ENCODE measurements at places on chromosomes 13 and 19.

GRCh38 chr19:45137179-45137761 lies 23.5 kb downstream of the NKPD1 start:
- DNase-seq = no peak

DNA sequence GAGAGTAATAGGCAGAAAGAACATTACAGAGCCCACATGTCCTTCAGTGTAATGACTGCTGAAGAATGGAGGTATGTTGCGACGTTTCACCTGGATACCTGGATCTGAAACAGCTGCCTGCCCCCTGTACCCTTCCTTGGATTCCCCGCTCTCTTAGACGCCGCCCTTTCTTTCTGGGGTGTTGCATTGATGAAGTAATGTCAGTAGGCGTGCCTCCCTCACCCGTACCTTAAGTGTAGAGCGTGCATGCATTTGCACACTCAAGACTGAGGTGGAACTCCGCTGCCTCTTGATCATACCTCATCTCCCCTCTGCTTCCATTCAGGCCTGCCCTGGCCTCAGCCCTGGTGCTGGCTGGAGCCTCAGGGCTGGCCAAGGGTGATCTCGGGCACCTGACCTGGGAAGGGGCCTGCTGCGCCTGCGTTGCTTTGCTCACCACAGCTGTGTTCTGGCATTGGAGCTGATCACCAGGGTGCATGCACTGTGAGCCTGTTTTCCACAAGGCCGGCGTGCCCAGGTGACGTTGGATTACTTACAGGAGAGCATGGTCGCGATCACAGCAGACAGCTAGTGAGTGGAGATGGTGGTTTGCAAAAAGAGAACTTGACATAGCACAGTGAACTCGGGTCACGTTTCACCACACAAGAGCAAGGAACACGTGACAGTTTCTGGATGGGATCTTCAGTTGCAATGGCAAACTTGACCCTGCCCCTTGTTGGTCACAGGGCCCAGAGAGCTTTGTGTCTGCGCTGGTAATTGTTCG lies 99.0 kb downstream of the ARHGEF7 start:
- no peak for DNase-seq

DNA sequence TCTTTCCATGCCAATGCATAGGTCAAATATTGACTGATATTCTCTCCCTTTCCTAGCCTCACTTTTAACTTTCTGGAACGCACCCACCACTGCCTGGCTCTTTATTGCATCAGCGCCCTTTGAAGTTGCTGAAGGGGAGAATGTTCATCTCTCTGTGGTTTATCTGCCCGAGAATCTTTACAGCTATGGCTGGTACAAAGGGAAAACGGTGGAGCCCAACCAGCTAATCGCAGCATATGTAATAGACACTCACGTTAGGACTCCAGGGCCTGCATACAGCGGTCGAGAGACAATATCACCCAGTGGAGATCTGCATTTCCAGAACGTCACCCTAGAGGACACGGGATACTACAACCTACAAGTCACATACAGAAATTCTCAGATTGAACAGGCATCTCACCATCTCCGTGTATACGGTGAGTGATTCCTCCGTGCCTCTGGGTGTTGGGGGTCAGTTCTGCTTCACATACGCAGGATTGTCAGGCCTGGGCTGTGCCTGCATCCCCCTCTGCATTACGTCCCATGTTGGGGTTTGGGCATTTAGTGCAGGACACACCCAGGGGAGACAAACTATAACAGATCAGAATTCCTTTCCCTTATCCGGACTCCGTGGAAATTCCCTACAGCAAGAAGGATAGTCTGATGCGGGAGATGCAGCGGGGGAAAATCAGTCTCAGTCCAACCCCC lies 1.3 kb downstream of the CEACAM21 start:
- DNase-seq = no peak

DNA sequence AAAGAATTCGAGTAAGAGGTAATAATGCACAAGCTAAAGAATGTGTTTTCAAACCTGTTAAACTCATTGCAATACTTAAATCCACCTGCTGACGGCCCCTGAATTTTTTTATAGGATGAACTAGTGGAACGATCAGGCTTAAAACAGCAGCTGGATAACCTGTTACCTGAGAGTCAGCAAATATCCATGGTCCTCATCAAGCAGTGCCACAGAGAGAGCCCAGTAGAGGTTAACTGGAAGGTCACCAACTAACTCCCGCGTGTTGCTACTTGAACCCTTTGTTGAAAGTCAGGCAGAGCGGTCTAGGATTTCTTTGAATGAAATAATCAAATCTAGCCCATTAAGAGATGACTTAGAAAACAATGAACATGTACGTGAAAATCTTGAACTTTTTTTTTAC lies 47.6 kb upstream of the SPRY2 start:
- no peak for DNase-seq

DNA sequence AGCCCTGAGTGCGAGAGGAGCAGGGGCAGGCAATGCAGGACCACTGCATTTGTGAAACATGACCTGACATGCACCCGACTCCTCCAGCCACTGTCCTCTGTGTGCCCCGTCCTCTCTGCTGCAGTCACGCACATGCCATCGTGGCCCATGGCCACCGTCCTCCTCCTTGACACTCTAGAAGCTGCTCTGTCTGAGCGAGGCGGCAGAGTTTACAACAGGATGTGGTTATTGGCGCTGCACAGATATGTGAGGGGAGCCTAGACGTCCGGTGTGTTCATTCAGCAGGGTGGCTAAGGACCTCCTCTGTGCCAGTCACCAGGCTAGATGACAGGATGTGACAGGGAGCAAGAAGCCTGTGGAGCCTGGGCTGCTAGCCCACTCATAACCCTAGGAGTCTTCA lies 277.8 kb downstream of the FOXO1 start:
- DNase-seq = peak; percentile 15

DNA sequence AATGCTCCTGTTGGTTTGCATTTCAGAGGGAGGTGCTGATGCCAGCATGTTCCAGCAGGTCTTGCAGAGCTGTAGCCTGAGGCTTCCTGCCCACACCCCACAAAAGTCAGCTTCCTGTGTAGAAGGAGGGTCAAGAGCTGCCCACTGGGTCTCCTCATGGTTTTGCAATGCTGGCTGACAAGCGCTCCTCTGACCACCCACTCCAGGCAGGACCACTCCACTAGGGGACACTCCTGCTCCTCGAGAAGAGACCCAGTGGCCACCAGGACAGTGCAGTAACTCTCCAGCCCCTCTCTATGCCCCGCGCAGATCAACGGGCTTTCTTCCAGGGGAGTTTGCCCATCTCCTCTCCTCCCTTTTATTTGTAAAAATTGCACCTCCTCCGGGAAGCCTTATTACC lies 72.9 kb upstream of the UQCRFS1 start:
- no peak for DNase-seq

- no peak for DNase-seq
Observed at GRCh38 chr19:48190288-48190884, 19.9 kb downstream of the ZSWIM9 start.

- no peak for DNase-seq
Observed at GRCh38 chr13:47908197-47908902, 92.7 kb downstream of the SUCLA2 start.

GRCh38 chr19:46197314-46198070 lies 32.0 kb upstream of the IGFL1 start:
- DNase-seq = no peak

DNA sequence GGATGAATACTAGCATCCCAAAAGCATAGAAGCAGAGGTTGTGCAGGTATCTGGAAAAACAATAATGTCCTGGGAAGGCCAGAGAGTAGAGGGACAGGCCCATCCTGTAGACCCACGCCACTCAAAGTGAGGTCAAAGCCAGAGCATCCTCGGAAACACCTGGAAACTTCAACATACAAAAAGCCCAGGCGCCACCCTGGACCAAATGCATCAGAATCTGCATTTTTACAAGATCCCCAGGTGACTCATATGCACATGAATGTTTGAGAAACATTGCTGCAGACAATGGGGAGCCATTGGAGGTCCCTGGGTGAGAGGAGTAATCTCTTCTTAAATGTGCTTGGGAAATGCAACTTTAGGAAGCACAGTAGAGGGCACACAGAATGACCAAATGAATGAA lies 684.1 kb downstream of the DIAPH3 start:
- no peak for DNase-seq

- DNase-seq = no peak
Observed at GRCh38 chr19:4722671-4723594, 709 bp downstream of the DPP9 start.

DNA sequence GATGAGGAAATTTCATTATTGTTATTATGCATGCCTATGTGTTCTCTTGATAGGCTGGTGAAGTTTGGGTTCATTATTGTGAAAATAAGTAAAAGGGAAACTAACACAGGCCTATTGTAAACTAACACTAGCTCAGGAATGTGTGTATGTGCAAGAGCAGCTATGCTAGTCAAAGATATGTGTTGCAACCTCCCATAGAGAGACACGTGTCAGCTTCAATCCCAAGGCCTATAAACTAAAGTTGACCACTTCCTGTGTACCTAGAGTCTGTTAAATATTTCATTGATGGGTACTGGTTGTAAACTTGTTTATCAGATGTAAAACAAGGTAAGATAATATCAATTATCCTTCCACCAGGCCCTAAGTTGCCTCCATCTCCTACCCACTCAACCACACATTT lies 44.7 kb upstream of the ZNF30 start:
- DNase-seq = no peak

GRCh38 chr19:46032597-46033025 lies 8.2 kb downstream of the IGFL4 start:
- DNase-seq = no peak

- DNase-seq = no peak
Observed at GRCh38 chr13:96474181-96474557, 384.3 kb downstream of the HS6ST3 start.

DNA sequence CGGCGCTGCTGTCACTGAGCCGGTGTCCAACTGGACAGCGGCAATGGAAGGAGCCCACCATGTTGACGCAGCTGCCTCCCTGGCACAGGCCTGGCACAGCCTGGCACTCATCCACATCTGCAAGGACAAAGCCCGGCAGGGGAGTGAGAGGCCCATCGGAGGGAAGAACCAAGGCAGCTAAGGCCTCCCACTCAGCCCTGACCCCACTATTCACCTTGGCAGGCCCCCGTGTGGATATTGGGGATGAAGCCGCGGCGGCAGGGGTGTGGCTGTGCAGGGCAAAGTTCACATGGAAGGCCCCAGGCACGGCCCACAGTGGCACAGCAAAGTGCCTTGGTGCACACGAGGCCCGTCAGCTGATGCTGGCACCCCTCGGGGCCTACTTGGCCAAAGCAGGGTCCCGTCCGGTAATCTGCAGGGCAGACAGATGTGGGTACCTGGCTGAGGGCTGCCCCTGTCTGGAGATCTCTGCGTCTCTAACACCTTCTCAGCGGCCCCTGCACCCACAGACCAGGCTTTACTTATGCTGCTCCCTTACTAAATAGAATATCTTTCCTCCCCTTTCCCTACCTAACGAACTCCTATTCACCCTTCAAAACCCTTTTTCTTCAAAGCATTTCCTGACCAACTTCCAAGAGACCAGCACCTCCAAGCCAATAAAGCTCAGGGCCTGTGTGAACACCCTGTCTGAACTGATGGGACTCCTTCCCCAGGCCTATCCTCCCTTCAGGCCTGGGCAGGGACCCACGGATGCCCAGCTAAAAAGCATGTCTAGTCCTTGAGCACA lies 7.5 kb downstream of the FBN3 start:
- no peak for DNase-seq

- no peak for DNase-seq
Observed at GRCh38 chr19:288911-289310, 2.3 kb downstream of the PLPP2 start.

GRCh38 chr19:15108145-15108844 lies 1.1 kb downstream of the SYDE1 start:
- no peak for DNase-seq

DNA sequence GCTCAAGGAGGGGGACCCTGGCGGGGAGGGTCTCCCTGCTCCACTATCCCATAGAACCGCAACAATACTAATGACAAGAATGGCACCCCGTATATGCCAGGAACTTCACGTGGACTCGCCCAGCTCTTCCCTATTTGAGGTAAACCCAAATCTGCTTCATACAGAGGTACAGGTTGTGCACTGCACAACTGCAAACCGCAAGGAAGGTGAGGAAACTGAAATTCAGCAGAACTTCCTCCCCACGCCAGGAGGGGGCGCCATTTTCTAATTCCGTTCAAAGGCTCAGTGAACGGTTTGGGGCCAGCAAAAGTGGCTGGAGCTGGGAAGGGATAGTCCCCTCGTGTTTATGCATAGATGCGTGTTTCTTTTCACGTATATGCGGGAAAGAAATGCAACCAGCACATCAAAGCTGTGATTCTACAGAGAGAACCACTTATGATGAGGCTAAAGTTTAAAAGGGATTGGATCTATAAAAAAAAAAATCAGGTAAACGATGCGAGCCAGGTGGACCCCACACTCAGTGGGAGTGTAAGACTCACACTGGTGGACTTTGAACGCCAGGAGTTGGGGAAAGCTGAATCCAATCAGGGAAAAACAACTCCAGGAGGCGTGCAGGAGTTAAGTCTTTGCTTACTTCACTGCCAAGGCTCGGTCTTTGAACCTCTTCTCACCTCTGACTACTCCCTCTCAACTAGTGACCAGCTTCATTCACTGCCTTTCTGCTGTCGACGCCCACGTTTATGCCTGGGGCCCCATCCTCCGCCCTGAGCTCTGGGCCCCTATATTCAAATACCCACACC lies 20.3 kb downstream of the C19orf81 start:
- DNase-seq = no peak

- DNase-seq = no peak
Observed at GRCh38 chr19:53824134-53824611, at the start of gene NLRP12. Gene NLRP12 (minus strand): TSS chr19:53824314. CDS start chr19:53824174, 140 bp downstream.

DNA sequence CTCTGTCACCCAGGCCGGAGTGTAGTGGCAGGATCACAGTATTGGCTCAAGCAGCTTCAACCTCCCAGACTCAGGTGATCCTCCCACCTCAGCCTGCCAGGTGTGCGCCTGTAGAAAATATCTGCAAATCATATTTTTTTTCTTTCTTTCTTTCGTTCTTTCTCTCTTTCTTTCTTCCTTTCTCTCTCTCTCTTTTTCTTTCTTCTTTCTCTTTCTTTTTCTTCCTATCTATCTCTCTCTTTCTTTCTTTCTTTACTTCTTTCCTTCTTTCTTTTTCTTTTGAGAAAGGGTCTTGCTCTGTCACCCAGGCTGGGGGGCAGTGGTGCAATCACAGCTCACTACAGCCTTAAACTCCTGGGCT lies 16.3 kb upstream of the IGSF23 start:
- no peak for DNase-seq

DNA sequence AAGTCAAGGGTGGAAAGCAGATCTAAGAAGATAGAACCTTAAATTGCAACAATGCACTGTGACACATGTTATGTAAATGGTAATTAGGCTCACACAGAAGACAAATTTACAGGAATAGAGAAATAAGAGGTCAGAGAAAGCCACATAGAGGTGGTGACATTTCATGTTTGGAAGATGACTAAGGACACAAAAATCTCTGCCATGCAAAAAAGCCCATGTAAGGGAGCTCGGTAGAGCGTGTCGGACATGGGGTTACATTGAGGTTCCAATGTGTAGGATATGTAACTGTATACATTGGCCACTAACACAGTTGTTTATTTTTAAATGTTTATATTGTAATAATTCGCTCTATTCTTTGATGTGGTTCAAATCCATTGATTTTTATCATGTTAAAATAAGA lies 33.7 kb downstream of the SUGT1 start:
- DNase-seq = no peak

Measured in activated gamma-delta T cell (primary cell).